ENCODE measurements at places on chromosomes 13 and 19. TPM values are rescaled to one million over a fixed set of nuclear protein-coding genes. Genes with fewer than 3 reads are reported as not detected.

KIR3DL1 gene
- polyA plus RNA-seq = not detected

SYMPK gene
- 30.4 TPM for polyA plus RNA-seq

FUT3 gene
- not detected for polyA plus RNA-seq

TSC22D1 gene
- 2.5 TPM for polyA plus RNA-seq

TPTE2 gene
- 1.7 TPM for polyA plus RNA-seq

CEACAM4 gene
- not detected for polyA plus RNA-seq

DAND5 gene
- polyA plus RNA-seq = 0.13 TPM

SIGLECL1 gene
- not detected for polyA plus RNA-seq

NAPSA gene
- polyA plus RNA-seq = 17.2 TPM

AKAP8 gene
- 27.8 TPM for polyA plus RNA-seq

ZNF837 gene
- polyA plus RNA-seq = 2.4 TPM

TEX26 gene
- not detected for polyA plus RNA-seq

GRCh38 chr19:17052439-17052838 is 22.8 kb downstream of the HAUS8 start:
- no peak for DNase-seq

DNA sequence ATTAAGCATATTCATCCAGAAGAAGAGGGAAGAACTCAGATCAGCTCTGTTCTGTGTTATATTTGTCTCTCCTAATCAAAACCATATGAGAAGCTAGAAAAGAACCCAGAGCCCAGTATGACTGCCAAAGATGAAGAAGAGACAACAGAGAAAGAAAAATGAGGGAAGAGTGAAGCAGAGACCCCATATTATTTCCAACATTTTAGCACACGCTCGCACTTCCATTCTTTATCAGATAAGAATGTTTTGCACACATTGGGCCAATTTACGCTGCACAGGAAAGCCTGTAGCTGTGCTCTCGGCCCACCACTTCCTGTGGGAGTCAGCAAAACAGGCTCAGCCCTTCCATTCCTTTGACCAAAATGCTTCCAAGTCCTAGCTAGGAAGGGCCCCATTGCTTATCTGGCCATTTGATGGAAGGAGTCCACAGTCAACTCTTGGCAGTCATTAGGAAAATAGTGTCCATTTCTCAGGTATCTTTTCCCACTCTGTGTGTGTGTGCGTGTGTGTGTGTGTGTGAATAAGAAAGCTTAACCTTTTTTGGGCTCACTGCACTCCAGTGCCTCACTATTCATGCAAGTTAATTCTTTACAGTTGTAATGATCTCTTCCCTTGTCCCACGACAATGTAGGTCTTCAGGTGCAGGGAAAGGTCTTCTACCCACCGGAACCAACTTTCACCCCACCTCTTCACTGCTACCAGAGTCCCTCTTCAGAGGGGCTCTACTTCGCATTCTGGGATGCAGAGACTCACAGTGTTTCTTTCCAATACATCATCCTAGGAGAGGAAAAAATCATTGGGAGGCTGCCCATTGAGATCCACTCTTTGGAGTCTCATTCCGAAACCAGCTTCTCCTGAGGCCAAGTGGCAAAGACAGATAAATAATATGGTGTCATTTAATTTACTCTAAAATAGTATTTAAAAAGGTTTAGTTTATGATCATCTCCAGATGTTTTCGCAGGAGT is 237.5 kb downstream of the COG6 start:
- no peak for DNase-seq

DNA sequence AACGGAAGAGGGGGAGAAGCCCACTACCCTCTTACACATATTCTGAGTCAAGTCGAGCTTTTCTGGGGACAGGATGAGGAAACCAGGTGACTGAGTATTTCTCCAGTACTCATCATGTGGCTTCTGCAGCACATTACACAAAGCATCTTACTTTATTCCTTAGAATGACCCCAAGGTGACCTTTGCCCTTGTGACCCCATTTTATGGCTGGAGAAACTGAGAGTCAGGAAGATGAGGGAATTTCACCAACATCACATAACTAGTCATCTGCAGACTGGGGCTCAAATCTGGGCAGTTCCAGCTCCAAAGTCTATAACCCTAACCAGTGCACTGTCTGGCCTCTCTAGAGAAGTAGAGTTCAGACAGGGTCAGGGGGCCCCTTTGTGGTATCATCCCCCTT is 707.0 kb downstream of the UQCRFS1 start:
- DNase-seq = no peak

- DNase-seq = peak; percentile 23
These were observed 69.7 kb downstream of the UFM1 start for GRCh38 chr13:38419312-38419873.

- no peak for DNase-seq
These were observed 3.2 kb downstream of the NAPA start for GRCh38 chr19:47511681-47512080.

DNA sequence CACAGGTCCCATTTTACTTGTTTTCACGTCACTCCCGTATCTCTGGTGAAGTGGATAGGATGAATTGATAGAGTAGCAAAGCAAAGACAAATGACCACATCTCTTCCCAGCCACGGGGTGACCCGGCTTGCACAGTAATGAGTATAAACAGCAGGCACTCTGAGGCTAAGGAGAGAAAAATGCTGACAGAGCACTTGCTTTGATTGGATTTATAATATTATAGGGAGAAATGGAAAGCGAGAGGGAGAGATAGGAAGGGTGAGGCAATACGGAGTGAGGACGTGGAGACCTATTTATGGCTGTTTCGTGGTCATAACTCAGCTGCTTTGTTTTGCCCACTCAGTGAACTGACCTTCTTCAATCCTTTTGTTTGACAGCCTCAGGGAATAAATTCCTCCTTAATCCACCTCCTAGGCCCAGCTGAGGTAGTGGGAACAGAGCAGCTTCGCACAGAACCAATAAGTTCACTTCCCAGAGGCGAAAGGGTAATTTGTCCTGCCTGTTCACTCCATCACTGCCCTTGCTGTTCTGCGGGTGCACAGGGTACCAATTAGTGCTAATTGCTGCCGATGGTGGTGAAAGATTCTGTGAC is 68.6 kb downstream of the ERCC5 start:
- DNase-seq = no peak

DNA sequence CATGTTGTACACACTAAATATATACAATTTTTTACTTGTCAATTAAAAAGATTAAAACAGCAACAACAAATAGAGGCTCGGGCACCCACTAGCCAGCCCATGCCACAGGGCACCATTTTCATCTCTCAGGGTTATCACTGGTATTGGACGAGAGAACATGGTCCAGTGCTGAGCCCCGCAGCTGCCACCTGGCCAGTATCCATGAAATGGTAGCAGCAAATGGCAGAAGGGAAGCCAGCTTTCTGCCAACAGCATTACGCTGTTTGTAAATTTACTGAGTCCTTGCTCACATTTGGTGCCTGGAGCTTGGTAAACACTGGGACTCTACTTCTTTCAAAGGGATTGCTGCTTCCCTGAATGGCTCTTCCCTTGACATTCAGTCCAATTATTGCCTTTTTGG is 87.9 kb upstream of the WASF3 start:
- no peak for DNase-seq

DNA sequence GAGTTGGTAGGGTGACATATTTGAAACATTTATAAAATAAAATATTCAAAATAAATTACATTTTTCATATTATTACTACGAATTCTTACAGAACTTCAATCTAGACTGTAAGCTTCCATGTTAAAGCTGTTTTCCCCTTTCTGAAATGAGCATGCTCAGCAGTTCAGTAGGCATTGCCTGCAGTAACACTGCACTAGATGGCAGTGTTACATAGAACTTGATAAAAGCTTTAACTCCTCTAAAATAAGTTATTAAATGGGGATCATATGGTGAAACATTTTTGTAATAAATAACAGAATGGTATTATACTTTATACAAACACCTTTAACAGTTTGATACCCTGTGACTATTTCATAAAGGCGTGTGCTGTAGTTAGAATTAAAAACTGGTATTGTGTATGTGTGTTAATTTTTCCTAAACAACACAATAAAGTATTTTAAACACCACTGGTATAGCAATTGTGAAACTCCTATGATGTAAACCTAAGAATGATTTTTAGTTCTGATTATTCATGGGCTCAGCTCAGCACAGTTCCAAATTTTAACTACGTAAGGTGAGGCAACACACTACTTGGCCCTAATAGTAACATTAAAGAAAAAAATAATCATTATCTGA is 11.6 kb upstream of the GPR18 start:
- DNase-seq = no peak

DNA sequence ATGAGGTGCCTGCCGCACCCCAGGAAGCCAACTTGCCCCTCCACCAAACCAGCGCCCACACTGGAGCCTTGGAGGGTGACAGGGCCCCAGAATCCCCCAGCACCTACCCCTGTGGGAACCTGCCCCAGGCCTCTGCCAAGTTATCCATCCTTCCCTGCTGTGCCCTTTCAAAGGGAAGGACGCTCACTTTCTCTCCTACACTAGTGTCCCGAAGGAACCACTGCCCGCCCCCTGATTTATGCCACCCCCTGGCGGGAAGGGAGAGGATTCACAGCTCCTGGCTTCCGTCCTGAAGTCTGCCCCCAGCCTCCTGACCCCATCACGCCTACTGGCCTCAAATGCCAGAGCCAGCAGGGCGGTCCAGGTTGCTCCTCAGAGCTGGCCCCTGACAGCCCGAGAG is 1.4 kb downstream of the EVI5L start:
- no peak for DNase-seq

GRCh38 chr13:95073747-95074311 is 227.4 kb downstream of the ABCC4 start:
- no peak for DNase-seq

- DNase-seq = no peak
These were observed 483.2 kb downstream of the DIAPH3 start for GRCh38 chr13:59680429-59681024.

GRCh38 chr13:20826843-20827560 is 53.2 kb upstream of the EEF1AKMT1 start:
- no peak for DNase-seq

DNA sequence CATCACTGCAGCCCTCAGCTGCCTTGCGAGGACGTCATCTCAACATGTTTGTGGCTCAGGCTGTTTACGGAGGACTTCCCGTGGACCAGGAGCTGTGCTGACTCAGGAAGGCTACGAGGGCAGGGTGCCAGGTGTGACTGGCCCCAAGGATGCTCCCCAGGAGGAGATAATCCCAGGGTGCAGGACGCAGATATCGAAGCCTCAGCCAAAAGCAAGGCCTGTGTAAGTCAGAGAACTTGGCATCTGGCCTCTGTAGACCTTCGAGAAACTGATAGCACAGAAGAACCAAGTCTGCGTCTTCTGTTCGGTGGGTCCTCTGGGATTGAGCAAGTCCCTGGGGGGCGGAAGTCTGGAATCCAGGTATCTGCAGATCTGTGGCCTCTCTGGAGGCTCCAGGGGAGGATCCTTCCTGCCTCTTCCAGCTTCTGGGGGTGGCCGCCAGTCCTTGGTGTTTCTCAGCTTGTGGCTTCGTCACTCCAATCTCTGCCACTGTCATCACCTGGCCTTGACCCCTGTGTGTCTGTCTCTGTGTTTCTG is 2.6 kb upstream of the DOHH start:
- DNase-seq = no peak

DNA sequence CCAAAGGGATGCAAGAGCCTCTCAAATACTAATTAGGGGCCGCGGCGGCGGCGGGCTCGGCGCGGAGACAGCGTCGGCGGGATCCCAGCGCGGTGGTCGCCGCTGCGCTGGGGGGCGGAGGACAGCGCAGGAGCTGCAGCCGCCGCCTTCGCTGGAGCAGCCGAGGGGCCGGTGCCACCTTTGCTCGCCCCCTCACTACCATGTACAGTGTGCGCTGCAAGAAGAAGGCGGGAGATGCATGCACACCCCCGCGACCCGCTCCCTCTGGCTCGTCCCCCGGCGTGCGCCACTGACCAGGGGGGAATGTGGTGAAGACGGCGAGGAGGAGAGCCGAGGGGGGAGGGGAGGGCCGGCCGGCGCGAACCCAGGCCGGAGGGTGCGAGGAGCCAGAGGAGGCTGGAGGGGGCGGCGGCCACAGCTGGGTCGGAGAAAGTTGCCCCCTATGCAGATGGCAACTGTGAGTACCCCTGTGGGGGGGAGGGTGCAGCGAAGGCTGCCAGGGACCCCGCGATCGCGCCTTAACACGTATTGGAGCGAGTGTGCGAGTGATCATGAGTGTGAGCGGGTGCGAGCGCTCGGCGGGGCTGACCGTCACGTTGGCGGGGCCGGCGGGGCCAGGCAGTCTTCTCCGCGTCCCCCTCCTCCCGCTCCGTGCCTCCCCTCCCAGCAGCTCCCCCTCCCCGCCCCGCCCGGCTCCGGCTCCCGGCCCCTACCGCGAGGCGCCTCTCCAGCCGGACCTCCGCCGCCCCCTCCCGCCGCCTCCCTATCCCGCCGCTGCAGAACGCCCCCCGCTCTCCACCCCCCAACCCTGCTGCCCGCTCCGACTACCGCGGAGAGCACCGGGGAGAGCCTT is 808 bp downstream of the SLITRK5 start:
- no peak for DNase-seq

- DNase-seq = no peak
These were observed 31.1 kb downstream of the TEX30 start for GRCh38 chr13:102742506-102742905.

DNA sequence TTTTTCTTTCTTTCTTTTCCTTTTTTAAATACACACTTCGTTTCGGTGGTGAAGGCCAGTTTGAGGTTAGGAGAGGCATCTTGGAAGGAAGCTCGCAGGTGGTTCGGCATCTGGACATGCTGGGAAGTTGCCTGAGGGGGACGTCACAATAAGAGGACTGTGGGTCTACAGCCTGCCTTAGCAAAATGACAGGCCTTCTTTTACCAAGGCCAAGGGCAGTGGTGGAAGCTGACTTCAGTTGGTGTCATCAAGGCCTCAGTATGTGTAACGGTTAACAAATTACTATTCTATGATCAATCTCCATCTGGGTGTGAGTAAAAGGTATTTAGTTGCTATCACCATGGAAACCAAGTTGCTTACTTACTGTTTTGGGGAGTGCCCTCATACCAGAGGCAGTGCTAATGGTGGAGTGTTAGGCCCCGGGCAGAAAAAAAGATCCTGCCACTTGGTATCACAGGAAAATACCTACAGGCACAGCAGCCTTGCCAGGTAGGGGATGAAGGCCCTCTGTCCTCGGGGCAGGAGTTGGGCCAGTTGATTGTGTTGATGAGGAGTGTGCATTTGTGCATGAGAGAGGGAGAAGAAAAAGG is 10.3 kb downstream of the ACTN4 start:
- DNase-seq = no peak

DNA sequence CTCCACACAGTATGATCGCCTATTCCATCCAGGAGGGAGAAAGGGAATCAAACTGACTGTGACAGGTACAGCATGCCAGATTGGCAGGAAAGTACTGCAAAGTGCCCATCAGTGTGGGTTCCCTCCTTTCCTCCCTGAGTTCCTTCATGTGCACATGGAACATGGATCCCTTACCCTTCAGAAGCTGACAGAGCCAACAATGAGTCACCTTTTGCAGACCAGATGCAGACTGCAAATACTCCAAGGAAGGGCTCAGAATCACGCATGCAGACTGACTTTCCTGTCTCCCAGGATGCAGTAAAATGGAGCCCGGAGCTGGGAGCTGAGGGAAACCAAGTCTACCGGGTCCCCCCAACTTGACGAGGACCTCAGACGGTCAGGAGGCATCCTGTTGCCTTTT is 41.8 kb downstream of the SACS start:
- no peak for DNase-seq

GRCh38 chr13:50685491-50685890 is 158.0 kb downstream of the DLEU7 start:
- DNase-seq = no peak

Measured in GM12878 (cell line).